ENCODE measurements at places on chromosomes 1 and 21. TPM values are rescaled to one million over a fixed set of nuclear protein-coding genes. Genes with fewer than 3 reads are reported as not detected.

TNFSF4 gene
- polyA plus RNA-seq, result 0.98 TPM

SFN gene
- polyA plus RNA-seq, result not detected

AIRE gene
- not detected for polyA plus RNA-seq

CFAP74 gene
- polyA plus RNA-seq, result 0.22 TPM

C8B gene
- not detected for polyA plus RNA-seq

KCNK2 gene
- 4.9 TPM for polyA plus RNA-seq

ITPKB gene
- 0.19 TPM for polyA plus RNA-seq

C1orf167 gene
- not detected for polyA plus RNA-seq

LSM10 gene
- polyA plus RNA-seq, result 1.3 TPM

UTS2 gene
- polyA plus RNA-seq, result 2.4 TPM

PGLYRP4 gene
- not detected for polyA plus RNA-seq

TEX38 gene
- not detected for polyA plus RNA-seq

KIAA1614 gene
- 1.4 TPM for polyA plus RNA-seq

CCDC30 gene
- polyA plus RNA-seq, result 13.2 TPM

PDZK1 gene
- polyA plus RNA-seq, result 0.88 TPM

HSPG2 gene
- 0.90 TPM for polyA plus RNA-seq

SNRPE gene
- polyA plus RNA-seq, result 373 TPM

ARV1 gene
- polyA plus RNA-seq, result 63.4 TPM

PROX1 gene
- polyA plus RNA-seq, result 0.62 TPM

ARHGEF10L gene
- polyA plus RNA-seq, result 142 TPM

CLIC4 gene
- 133 TPM for polyA plus RNA-seq

KDM5B gene
- polyA plus RNA-seq, result 103 TPM

NR5A2 gene
- not detected for polyA plus RNA-seq

HLX gene
- 0.56 TPM for polyA plus RNA-seq

FCRL6 gene
- not detected for polyA plus RNA-seq

DYNLT5 gene
- not detected for polyA plus RNA-seq

GJA9 gene
- not detected for polyA plus RNA-seq

TRIM45 gene
- polyA plus RNA-seq, result 4.6 TPM

RBM34 gene
- polyA plus RNA-seq, result 98.1 TPM

LINGO4 gene
- not detected for polyA plus RNA-seq

LYPD8 gene
- polyA plus RNA-seq, result not detected

ICOSLG gene
- not detected for polyA plus RNA-seq

CD52 gene
- not detected for polyA plus RNA-seq

ZNF593OS gene
- not detected for polyA plus RNA-seq

EEIG2 gene
- polyA plus RNA-seq, result 13.2 TPM

FOXD2 gene
- polyA plus RNA-seq, result 0.06 TPM

CELA3B gene
- polyA plus RNA-seq, result not detected

KRTAP12-2 gene
- not detected for polyA plus RNA-seq

RUNX1 gene
- not detected for polyA plus RNA-seq

MMP23B gene
- 4.3 TPM for polyA plus RNA-seq

BSDC1 gene
- 158 TPM for polyA plus RNA-seq

MYBPH gene
- polyA plus RNA-seq, result not detected

OLIG2 gene
- polyA plus RNA-seq, result 0.84 TPM

METTL18 gene
- 8.5 TPM for polyA plus RNA-seq

SERINC2 gene
- 16.4 TPM for polyA plus RNA-seq

OR2G6 gene
- polyA plus RNA-seq, result not detected

LACTBL1 gene
- polyA plus RNA-seq, result not detected

CCDC181 gene
- polyA plus RNA-seq, result 11.2 TPM
